Activated CD4-positive, alpha-beta T cell treated with anti-CD3 and anti-CD28 coated beads, Interleukin-2, amount 50 U/mL, for 24 hours (primary cell): ENCODE measurements at places on chromosomes 16 and 17.

GRCh38 chr16:20683812-20684211, 13.7 kb downstream of the ACSM1 start:
- DNase-seq, result no peak

- peak; percentile 73 for DNase-seq
These were observed at the start of gene SLC7A6 for GRCh38 chr16:68264128-68265077. Gene SLC7A6 (plus strand): TSS chr16:68264526. CDS start chr16:68274727, 10,201 bp downstream.

DNA sequence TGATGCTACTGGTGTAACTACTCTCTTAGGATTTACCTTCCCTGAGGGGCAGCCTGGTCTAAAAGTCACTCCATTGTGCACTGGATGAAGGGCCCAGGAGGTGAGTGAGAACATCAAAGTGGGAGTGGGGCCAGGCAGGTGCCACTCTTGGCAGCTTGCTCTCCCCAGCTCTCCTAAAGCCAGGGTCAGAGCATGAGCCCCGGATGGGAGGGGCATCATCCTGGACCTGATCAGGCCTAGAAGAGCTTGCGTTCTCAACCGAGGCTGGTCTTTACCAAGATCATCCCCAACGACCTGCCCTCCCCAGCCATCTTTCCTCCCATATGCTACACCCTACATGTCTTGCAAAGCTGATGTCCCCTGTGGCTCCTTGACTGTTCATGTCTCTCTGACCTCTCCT, 87.1 kb downstream of the AIPL1 start:
- DNase-seq, result no peak

GRCh38 chr17:29885031-29885640, 44.9 kb downstream of the SSH2 start:
- DNase-seq, result no peak

GRCh38 chr16:3152277-3152990, 17.6 kb downstream of the ZNF213 start:
- DNase-seq, result peak; percentile 82

DNA sequence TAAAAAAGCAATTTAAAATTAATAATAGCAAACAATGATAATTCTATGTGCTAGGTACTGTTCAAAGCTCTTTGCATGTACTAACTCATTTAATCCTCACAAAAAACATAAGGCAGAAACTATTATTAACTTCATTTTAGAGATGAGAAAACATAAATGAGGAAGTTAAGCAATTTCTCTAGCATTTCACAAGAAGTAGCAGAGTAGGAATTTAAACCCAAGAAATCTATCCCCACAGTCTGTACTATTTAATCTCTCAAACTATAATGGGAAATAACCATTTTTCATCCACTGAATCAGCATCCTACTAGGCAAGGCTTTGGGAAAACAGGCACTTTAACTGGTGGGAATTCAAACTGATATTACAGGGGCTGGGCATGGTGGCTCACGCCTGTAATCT, 42.2 kb upstream of the INTS2 start:
- no peak for DNase-seq

DNA sequence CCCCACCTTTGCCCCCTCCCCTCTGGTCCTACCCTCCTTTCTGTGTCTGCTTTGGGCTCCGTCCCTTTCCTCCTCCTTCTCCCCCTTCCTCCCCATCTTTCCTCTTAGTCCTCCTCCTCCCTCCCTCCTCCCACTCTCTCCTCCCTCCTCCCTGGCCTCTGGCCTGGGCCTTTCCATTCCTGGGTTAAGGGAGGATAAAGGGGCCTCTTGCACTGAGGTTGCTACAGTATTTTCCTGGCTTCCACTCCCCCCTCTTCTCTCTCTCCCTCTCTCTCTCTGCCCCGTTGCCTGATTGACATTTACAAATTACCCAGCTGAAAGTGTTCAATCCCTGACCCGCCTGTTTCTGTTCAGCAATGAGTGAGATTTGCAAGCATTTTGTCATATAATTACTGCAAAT, 44.0 kb downstream of the MRM1 start:
- no peak for DNase-seq

- no peak for DNase-seq
These were observed 519.7 kb upstream of the CA10 start for GRCh38 chr17:52678211-52678610.
